ENCODE measurements at places on chromosomes 4 and X.

DNA sequence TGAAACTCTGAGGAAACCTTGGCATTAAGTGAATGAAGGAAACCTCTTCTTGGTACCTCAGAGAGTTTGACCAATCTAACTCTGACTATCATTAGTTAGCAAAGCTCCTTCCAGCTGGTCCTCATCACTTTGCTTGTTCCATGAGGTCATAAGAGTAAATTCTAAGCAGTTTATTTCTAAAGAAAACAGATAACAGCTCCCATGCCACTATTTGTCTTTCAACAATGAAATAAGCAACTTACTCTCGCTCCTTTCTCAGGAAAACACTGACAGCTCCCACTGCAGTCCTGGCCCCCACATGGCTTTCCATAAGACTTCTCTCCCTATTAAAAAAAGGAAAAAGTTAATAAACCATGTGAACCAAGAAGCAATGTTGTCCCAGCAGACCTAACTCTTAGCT lies 127.7 kb downstream of the COL4A6 start:
- DNase-seq, result no peak

DNA sequence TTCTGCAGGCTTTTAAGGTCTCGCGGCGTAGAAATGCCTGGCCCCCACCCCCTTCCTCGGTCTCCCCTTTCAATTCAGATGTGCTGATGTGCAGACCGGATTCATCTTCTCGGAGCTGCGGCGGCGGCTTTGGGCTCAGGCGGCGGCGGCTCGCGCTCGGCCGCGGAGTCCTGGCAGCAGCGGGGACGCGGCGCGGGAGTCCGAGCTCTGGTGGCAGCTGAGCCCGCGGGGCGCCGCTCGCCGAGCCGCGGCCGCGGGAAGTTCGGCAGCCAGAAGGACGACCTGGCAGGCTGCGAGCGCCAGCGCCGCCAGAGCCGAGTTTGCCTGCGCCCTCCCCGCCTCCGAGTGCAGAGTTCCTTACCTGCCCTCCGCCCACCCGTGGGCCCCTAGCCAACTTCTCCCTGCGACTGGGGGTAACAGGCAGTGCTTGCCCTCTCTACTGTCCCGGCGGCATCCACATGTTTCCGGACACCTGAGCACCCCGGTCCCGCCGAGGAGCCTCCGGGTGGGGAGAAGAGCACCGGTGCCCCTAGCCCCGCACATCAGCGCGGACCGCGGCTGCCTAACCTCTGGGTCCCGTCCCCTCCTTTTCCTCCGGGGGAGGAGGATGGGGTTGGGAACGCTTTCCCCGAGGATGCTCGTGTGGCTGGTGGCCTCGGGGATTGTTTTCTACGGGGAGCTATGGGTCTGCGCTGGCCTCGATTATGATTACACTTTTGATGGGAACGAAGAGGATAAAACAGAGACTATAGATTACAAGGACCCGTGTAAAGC lies 448 bp downstream of the TLL1 start:
- peak; percentile 40 for DNase-seq

DNA sequence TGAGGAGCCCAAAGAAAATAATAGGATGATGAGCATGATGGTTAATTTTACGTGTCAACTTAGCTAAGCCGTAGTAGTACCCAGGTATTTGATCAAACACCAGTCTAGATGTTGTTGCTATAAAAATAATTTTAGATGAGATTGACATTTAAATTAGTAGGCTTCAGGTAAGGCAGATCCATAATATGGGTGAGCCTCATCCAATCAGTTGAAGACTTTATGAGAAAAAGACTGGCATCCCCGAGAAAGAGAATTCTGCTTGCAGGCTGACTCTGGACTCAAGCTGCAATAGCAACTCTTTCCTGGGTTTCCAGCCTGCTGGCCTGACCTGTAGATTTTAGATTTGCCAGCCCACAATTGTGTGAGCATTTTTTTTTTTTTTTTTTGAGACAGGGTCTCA lies 192.8 kb upstream of the LNX1 start:
- DNase-seq, result no peak

GRCh38 chrX:3257471-3257870 lies 89.0 kb downstream of the MXRA5 start:
- DNase-seq, result no peak

GRCh38 chrX:138995458-138995857 lies 283.9 kb upstream of the FGF13 start:
- no peak for DNase-seq

DNA sequence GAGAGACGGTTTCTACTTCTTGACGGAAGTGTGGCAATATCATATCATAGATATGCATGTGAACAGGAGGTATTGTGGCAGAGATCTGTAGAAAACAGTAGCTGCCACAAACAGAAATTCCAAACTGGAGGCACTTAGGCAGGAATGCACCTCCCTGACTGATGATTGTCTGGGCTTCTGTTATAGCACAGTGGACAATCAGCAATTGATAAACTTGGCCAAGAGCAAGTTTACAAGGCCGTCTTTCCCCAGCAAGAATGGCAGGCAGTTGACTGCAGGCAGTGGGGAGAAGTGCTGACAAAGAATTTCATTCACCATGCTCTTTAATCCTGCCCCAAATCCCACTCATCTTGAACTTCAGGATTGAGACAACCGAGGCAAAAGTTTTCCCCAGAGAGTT lies 114.4 kb upstream of the STOX2 start:
- no peak for DNase-seq

- peak; percentile 1 for DNase-seq
These were observed 840 bp downstream of the GUF1 start for GRCh38 chr4:44679060-44679459.
